GM04504 (cell line): ENCODE measurements at places on chromosomes 2 and 18.

DNA sequence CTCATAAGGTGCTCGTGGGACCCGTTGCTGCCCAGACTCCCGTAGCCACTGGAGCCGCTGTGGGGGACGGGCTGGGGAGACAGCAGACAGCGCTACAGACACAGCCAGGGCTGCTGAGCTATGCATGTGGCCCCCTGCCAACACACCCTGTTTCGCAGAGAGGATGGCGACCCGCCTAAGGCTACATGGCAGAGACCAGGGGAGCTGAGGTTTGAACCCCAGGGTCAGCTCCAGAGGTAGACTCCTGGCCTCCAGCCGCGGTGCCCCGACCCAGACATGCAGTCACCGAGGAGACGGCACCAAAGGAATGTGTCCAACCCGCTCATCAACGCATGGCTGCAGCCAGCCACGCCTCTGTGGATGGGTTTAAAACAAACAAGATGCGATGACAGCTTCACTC is 21.0 kb upstream of the HES6 start:
- DNase-seq, result no peak

- DNase-seq, result peak; percentile 50
Observed at GRCh38 chr18:12306752-12307700, 1.0 kb upstream of the TUBB6 start.

DNA sequence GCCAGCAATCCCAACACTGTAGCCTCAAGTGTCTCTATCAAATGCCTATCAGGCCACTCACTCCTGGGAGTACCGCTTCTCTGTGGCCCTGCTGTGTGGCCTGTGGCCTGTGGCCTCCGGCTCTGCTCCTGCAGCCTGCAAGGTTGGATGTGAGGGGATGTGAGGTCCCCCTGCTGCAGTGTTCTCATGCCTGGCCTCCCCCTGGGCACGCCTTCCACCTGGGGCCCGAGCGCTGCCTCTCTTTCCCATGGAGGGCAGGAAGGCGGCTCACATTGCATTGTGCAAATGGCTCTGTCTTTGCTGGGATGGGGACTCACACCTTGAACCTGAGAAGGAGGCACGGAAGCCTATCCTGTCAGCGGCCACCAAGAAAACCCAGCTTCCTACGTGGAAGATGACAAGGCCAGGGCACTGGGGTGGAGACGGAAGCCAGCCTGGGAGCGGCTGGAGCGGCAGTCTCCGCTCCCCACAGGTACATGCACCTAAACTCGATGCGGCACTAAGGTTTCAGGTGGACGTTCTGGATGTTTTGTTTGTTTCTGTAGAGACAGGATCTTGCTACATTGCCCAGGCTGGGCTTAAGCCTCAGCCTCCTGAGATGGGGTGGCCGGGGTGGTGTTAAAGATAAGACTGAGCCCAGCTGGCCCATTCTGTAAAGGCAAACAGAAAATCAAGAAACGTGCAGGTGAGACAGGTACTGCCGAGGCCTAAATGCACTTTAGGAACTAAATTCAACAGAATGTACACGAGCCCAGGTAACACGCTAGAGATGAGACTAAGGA is 140.1 kb downstream of the HDAC4 start:
- no peak for DNase-seq

DNA sequence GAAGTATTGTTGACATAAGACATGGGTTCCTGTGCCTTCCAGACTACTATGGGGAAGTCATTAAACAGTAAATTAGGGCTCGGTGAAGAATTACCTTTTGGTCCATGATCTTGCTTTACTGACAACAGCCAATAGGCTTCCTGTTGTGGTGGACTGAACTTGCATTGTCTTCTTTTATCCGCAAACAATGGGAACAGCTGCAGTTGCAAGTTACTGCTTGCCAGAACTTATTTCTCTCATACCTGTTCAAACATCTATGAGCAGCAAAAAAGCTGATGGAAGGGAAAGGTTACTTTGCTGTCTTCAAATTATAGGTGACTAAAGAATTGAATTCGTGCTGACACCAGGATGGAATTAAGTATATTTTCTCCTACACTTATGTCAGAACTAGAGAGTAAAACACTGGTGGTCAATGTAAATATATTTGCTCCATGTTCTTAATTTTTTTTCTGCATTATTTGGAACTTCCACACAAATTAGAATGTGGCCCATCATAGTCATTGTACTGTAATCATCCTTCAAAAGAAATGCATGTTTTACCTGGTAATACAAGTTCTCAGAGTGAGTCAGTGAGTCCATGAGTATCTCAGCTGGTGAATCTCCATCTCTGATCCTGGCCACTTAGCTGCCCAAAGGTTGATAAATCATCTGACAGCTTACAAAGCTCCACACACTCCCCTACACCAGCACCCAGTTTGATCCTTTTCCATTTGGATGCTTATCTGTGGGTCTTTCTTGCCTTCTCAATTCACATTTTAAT is 37.3 kb upstream of the RNF152 start:
- no peak for DNase-seq

GRCh38 chr2:51103205-51103604 is 71.3 kb upstream of the NRXN1 start:
- DNase-seq, result no peak

DNA sequence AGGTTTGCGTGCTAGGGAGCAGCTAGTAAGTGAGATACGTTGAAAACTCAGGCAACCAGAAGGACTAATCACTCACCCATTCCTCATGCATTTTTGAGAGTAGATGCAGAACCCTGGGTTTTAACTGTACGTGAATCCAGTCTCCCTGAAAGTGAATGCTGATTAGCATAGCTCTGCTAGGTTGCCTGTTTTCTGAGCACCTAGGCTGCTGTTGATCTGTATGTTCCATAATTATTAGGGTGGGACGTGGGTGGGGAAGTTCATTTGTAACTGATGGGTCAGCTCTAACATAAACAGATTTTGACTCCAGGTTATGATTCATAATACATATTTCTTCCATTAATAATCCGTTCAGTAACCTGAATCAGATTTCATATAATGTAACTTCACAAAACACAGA is 379.0 kb upstream of the FANCL start:
- no peak for DNase-seq

DNA sequence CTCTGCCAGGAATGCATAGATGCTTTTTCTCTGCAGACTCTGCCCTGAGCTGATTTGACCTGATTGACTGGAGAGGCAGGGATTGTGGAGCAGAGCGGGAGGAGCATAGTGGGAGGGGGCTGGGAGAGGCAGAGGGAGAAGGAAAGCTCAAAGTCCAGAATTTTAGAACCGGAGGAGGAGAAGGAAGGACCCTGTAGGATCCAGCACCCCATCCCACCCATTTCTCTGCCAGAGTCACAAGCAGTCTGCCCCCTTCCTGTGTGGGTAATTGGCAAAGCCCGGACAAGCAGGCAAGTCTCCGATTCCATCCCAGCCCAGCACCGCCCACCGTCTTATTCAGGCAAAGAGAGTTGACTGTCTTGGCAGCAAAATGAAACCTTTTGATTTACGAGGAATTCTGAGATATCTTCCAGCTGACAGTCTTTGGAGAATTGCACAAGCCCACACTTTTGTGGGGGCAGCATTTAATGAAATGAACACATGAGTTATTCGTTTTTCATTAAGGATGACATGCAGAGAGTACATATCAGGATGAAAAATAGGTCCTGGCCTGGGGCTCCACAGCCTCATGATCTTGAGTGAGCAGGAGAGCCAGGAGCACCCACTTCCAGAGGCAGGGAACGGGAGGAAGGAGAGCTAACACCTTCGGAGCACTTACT is 103.1 kb downstream of the MCFD2 start:
- peak; percentile 98 for DNase-seq

GRCh38 chr2:177606636-177607035 is 214.1 kb downstream of the AGPS start:
- no peak for DNase-seq

DNA sequence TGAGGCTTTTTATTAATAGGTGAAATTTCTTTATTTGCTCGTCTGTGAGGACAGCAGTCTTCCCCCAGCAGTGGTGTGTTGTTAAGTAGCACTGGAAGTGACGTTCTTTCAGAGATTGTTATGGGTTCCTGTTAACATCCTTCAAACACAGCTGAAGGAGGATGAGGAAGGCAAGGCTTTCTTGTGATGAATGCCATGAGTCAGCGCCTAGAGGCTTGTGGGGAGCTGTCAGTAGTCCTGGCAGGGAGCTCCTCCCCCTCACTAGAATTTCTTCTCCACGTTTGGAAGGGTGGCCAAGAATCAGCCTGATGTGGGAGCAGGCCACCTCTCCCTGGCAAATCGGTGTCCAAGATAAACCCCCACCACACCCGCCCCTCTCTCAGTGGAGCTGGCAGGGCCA is 113.2 kb downstream of the ARHGEF4 start:
- no peak for DNase-seq
